ENCODE measurements at places on chromosomes 6 and 20. TPM values are rescaled to one million over a fixed set of nuclear protein-coding genes. Genes with fewer than 3 reads are reported as not detected.

DNA sequence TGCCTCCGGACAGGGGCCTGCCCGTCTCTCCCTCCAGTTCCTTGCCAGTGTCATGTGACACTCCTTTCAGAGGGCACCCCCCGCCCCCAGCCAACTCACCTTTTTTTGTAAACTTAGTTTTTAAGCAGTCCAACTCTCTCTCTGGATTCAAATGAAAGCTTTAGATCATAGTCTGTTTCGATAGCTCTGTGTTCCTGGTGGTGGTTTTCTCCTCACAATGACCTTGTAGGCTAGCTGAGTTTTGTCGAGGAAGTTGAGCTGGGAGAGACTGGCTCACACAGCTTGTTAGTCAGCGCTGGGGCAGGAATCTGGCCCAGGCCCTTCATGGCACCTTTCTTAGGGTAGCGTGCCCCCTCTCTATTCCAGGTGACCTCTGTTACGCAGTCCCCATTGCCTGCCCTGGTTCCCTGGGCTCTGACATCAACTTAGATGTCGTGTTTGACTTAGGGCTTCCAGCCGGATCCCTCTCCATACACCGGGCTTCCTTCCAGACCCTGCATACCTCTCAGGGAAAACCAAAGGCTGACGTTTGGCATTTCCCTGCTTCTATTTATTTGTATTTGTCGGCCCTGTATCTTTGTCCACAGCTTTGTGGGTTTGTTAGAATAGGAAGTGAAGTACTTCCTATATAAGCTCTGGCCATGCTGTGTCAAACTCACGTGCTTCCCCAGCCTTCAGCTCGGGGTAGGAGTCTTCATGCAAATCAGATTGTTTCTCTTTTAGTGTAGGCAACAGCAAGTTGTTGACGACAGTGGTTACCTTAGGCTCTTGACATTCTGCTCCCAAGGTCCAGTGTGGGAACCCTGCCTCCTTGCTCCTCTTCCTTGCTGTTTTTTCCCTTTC lies 12.7 kb downstream of the IGF2R start:
- DNase-seq = no peak

GRCh38 chr6:24858177-24858653 lies 59.5 kb upstream of the ARMH2 start:
- DNase-seq = no peak

The CCR6 gene
- 0.18 TPM for polyA plus RNA-seq

- DNase-seq = peak; percentile 25
Observed at GRCh38 chr6:38209371-38210260, 390.1 kb downstream of the ZFAND3 start.

Data from ovary (tissue), 10 donors.